ENCODE measurements at places on chromosomes 12 and 14. TPM values are rescaled to one million over a fixed set of nuclear protein-coding genes. Genes with fewer than 3 reads are reported as not detected.
A peak's percentile ranks its signal among the peaks of the same experiment; 100 is the strongest.

DNA sequence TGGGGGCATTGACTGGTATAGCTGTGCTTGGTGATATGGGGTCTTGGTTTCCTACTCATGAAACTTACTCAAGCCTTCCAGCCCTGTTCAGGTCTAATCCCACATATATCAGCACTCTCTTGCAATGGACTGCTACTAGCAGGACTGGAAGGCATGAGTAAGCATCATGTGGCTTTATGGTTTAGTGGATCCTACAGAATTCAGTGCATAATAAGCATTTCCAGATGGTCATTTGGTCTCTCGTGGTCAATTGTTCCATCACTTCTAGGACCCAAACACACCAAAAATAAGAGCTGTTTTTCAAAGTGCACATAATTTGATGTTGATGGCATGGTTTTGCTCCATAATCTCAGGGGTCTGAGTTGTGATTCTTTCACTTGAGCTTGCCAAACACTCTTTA, 114.4 kb downstream of the LMNTD1 start:
- DNase-seq, result no peak

GRCh38 chr14:103656031-103656755, 27.2 kb downstream of the KLC1 start:
- DNase-seq, result no peak

Gene KLRG1
- total RNA-seq, result 8.0 TPM

GRCh38 chr12:32589165-32589865, 89.8 kb upstream of the DNM1L start:
- DNase-seq, result no peak

DNA sequence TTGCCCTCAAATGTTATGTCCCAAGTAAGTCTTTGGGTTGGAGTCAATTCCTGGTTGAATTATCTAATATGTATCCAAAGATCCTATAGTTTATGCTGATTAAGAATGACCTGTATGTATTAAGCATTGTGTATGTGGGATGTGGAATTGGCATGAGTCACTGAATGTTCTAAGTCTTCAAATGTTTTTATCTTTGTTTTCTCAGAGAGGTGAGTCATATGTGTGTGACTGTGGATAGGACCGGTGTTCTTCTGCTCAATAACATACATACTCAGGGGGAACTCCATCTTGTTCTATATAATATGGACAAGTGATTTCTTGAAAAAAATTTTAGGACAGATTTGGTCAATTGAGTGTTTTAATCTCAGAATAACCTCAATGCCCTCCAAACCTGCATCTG, 57.9 kb downstream of the NAV3 start:
- DNase-seq, result no peak

Gene ANKRD33
- total RNA-seq, result not detected

Gene PTPRR
- 1.2 TPM for total RNA-seq

DNA sequence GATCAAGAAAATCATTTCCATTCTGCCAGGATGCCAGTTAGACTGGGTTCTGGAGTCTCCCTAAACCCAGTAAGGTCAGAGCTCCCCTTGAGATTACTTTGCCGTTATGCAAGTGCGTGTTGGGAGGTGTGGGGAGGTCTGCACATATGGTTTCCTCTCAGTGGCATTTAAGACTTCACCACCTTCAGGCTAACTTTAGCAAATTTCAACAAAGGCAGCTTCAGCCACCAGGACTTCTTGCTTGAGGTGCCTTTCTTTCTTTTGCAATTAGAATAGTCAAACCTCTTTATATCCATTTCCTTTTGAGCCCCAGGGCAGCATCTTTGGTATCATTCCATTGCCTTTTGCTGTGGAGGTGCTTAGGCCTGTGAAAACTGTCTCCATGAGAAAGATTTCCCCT, 117.2 kb upstream of the CCND2 start:
- DNase-seq, result no peak

DNA sequence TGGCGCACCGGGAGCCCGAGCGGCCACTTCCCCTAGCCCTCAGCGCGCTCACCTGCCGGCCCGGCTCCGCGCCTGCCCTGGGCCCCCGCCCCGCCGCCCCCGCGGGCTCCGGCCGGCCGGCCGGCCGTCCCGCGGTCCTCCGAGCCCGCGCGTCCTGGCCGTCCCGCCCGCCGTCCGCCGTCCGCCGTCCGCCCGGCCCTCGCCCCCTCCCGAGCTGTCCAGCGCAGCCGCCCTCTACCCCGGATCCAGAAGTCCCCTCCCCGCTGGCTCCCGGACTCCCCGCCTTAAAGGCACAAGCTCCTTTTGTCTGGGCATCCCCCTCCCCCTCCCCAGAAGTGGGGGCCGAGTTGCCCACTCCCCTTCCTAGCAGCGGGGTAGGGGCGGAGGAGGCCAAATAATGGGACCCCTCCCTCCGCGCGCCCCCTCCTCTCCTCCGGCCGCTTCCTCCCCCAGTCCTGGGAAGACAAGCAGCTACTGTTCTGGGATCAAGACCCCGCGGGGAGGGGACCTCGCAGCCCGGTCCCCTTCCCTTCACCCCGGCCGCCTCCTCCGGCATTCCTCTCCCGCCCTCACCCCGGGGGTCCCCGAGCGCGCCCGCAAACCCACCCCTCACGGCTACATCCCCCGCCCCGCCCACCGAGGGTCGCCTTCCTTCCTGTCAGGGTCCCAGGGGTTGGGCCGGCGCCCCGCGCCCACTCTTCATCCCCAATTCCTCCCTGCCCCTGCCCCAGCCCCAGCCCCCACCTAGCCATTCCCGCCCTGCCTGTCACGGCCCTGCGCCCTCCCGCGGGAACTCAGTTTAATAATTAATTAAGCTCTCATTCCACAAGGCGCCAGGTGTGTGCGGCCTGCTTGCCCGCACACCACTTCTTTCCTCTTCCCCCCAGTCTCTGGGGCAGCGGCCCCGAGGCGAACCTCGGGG, at the start of gene ADCY6:
ADCY6 (minus strand) TSS at position 236 of the 922 bp plus-strand sequence. CDS start 5,655 bp downstream, outside the sequence.
- peak; percentile 90 for DNase-seq

Gene TAS2R30
- 16.9 TPM for total RNA-seq

- no peak for DNase-seq
Measured at GRCh38 chr14:103718572-103718971, 3.0 kb downstream of the ZFYVE21 start.

- DNase-seq, result no peak
Measured at GRCh38 chr12:122148657-122149056, 25.4 kb downstream of the IL31 start.

- no peak for DNase-seq
Measured at GRCh38 chr14:103129301-103130016, 6.2 kb downstream of the TNFAIP2 start.

Gene RTL1
- 46.9 TPM for total RNA-seq

Gene KCNK13
- total RNA-seq, result 1.0 TPM

Gene IRAK4
- 19.7 TPM for total RNA-seq

Gene TMX1
- total RNA-seq, result 38.2 TPM

Gene CAPRIN2
- 32.9 TPM for total RNA-seq

Measured in tongue (tissue), 3 donors.